RWPE2 (cell line): ENCODE measurements at places on chromosomes 16 and 17.

DNA sequence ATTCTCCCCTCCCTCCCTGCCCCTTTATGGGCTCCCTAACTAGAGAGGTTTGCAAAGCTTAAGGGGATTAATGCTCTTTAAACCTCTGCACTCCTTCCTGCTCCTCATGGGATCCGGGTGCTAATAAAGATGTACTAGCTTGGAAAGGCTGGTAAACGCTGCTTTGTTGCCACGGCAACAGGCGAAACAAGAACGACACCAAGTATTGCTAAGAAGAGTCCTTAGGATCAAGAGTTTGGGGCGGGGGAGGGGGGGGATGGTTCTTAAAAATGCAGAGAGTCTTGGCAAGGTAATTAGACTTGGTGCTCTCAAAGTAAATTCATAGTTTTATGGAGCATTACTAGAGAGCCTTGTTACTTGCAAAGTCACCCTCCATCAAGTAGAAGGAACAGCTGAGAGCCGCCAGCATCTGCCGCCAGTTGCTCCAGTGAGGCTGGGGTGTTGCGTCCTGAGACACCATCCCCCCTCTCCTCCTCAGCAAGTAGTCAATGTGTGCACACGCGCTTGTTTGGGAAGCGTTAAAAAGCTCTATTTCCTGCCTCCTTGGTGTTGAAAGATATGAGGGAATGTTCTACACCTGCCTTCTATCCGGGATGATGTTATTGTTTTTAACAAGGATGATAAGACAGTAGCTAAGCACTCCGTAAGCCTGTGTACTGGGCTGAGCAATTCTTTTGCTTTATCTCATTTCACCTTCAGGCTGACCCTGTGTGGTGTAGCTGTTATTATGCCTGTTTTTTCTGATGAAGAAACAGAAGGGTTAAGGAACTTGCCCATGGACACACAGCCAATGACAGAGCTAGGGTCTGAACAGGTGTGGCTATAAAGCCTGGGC is 190.9 kb downstream of the CCDC182 start:
- DNase-seq, result no peak

- DNase-seq, result no peak
These were observed 581.0 kb downstream of the KCNJ18 start for GRCh38 chr17:22273308-22273707.

GRCh38 chr17:732902-733720 is 715 bp downstream of the TLCD3A start:
- DNase-seq, result no peak

DNA sequence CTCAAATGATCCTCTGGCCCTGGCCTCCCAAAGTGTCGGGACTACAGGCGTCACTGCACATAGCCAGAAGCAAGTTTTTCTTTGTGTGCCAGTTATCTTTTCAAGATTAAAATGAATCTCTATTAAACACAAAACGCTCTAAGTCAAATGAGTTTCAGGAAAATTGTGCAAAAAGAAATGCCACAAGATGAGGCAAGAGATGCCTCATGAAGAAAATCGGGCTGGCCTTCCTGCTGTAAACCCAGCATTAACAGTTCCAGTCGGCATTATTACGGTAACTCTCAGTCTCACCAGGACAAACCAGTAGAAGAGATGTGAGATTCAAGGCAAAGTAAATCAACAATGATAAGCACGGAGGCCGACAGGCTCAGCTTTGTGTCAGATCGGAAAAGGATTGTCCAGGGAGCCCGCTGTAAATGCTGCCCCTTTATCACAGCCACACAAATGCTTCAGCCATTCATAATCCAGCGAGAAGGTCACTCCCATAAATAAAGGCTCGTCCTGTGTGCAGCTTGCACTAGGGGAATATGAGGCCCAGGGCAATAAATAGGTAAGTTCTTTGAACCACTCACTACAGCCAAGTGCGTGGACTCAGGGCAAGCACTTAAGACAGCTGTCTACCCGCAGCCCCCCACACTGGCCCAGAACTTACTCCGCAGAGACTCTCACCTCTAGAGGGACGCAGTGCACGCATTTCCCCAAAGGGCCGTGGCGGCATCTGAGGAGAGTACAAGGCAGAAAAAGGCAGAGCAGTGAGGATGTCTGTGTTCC is 27.2 kb downstream of the NPLOC4 start:
- no peak for DNase-seq

GRCh38 chr17:3469529-3469928 is 2.1 kb downstream of the SPATA22 start:
- DNase-seq, result no peak

DNA sequence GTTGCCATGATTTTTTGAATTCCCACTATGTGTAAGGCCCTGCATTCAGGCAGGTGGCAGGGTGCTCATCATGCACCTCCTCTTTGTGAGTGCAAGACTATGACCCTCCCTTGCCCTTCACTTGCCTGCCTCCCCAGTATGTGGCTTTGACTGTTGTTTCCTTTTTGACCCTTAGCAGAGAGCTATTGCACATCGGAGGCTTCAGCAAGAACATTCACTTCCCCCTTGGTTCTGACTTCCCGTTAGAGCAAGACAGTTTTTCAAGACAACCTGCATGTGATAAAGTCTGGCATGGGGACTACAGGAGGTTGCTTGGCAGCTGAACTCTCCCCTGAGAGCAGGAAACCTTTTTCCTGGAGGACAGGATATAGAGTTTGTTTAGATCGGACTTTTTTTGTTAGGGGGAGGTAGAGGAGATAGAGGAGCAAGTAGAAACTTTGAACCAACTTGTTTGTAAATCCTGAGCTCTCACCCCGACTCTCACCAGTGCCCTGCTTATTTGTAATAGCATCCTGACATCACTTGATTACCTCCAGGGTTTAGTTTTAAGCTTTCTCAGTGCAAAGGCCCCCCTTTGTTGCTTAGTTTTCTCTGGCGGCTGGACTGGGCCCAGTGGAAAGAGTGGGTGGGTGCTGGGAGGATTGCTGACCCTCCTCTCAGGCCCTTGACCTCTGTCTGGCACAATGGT is 34.3 kb downstream of the LIMD2 start:
- DNase-seq, result no peak

- DNase-seq, result no peak
These were observed 43.9 kb downstream of the AATF start for GRCh38 chr17:36992701-36993100.

GRCh38 chr16:9798474-9798873 is 383.8 kb downstream of the GRIN2A start:
- DNase-seq, result no peak

DNA sequence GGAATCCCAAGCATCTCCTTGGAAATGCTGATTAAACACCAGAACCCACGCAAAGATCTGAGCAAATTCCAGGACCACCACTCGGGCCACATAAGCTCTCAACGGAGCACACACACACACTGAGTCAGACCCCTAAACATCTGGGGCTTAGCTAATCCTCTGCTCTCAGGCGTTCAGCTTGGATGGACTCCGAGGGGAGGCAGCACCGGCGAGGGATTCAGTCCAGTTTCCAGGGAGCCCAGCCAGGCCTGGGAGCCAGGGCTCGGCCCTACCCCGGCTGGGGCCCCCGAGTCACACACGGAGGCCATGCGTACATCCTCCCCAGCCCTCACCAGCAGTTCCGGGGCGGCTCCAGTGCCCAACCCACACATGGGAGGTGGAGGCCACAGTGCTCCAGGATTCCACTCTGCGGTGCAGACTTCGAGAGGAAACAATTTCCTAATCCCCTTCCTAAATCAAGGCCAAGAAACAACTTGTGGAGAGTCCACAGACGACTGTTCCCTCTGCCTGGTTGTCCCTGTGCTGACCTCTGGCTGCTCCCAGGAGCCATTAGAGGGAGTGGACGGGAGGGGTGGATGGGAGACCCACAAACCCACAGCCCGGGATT is 70.5 kb downstream of the GAS7 start:
- no peak for DNase-seq

DNA sequence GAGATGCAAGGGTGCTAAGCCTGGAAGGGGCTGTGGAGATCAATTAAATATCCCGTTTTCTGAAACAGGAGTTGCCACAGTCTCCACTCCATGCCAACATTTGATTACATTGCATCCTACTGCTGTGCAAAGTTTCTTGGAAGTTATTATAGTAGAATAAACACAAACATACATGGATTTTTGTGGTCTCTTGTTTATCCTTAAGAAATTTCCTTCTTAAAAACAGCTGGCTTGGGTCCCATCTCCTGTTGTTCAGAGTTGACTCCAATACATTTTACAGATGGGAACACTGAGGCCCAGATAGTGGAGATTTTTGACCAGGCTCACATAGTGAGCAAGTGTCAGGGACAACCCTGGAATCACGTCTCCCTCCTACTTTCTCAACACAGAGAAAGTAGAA is 124.0 kb upstream of the ADAMTS18 start:
- DNase-seq, result no peak

DNA sequence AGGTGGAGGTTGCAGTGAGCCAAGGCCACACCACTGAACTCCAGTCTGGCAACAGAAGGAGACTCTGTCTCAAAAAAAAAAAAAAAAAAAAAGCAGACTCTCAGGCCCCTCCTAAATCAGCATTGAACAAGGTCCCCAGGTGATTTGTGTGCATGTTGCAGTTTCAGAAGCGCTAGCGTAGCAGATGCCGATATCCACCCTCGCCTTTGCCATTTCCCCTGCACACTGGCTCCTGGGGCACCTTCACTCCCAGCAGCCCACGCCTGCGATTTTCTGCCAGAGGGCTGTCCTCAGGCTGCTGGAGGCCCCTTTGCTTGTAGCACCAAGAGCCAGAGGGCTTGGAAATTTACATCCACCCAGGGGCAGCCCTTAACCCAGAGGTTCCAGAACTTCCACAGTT is 95.6 kb downstream of the WSCD1 start:
- no peak for DNase-seq

GRCh38 chr17:78408476-78409050 is 30.1 kb downstream of the PGS1 start:
- no peak for DNase-seq

DNA sequence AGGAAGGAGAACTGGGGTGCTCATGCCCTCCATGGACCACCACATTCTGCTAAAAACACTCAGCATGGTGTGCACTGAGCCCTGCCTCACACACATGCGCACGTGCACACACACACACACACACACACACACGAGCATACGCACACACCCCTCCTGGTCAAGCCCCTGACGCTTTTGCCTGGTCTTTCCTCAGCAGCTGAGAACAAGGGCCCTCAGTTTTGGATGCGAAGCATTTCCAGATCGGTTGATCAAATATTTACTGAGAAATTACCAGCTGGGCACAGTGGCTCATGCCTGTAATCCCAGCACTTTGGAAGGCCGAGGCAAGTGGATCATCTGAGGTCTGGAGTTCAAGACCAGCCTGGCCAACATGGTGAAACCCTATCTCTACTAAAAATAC is 20.1 kb upstream of the RAI1 start:
- DNase-seq, result no peak

DNA sequence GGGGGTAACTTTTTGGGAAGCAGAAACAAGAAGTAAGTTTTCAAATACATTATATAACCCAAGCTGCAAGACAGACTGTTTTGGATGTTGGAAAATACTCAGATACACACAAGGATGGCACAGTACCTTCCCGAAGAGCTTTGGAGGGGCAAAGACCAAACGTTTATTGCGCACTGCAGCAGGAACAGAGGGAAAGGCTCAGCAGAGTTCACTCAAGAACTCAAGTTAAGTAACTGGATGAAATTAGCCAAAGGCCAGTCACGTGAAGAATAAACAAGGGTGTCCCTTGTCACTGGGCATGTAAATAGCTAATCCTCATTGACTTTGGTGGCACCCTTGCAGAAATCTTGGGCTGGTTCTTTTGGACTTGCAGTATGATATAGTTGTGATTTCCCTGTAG is 2.8 kb downstream of the PDK2 start:
- DNase-seq, result no peak

- no peak for DNase-seq
These were observed 406.3 kb downstream of the WWOX start for GRCh38 chr16:78505544-78506366.

DNA sequence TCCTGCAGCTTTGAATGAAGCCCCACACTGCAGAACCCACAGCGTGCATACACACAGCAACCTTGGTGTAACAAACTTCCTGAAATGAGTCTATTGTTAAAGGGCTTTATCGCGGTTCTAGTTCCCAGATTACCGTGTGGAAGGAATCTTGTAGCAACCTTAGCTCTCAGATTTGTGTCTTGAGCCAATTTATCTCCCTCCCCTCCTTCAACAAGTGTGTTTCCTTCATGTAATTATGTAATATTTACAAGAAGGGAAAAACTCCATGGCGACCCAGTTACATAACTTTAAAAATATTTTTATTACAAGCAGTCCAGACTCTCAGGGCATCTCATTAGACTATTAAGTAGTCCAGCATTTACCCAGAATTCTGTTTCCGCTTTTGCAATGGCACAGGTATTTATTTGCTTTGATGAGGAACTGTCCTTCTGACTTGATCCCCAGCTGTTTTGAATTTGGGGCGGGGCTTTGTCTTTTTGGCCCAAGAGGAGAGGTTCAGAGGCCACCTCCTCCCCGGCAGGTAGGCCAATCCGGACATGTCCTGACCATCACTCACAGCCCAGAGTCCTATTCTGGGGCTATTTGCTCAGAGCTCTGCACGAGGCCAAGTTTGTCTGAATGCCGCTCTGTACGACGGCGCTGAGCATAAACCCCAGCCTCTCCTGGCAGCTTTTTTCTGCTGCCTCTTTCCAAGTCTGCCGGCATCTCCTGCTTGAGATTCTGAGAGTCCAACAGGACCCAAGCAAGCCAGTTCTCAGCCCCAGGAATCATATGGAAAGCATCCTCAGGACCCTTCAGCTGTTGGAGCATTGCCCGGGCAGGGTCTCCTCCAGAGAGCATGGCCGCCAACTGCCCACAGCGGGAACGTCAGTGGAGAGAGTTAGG is 35.6 kb downstream of the CLEC16A start:
- DNase-seq, result peak; percentile 80

DNA sequence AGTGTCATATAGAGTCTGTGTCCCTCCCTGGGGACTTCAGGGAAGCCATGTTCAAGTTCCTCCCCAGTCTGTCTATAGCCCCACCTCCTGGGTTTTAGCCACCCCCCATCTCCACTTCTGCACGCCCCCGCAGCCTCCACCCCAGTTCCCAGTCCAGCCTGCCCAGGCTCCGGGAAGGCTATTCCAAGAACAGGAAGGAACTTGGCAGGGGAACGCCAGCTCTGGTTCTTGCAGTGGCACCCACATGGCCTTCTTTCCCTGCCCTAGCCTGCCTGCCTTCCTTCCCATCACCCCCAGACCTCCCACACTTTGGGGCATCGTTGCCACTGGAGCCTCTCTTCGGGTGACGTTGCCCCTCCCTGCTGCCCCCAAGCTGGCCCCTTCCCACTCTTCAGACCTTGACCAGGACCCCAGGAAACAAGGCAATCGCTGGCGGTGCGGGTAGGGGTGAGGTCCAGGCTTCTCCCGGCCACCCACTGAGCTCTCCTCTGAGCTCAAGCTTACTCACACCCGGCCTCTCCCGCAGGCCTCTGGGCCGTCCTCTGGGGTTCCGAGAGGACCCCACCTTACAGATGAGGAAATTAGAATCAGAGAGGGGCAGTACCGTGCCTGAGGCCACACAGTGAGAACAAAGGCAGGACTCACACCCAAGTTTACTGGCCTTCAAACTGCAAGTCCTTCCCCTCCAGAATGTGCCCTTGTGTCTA is 9.2 kb upstream of the CES4A start:
- DNase-seq, result no peak

GRCh38 chr16:31083556-31083955 is 5.2 kb downstream of the PRSS53 start:
- no peak for DNase-seq

- DNase-seq, result no peak
These were observed 24.6 kb downstream of the COG7 start for GRCh38 chr16:23428351-23428750.
